ENCODE measurements at places on chromosomes 11 and 22.

DNA sequence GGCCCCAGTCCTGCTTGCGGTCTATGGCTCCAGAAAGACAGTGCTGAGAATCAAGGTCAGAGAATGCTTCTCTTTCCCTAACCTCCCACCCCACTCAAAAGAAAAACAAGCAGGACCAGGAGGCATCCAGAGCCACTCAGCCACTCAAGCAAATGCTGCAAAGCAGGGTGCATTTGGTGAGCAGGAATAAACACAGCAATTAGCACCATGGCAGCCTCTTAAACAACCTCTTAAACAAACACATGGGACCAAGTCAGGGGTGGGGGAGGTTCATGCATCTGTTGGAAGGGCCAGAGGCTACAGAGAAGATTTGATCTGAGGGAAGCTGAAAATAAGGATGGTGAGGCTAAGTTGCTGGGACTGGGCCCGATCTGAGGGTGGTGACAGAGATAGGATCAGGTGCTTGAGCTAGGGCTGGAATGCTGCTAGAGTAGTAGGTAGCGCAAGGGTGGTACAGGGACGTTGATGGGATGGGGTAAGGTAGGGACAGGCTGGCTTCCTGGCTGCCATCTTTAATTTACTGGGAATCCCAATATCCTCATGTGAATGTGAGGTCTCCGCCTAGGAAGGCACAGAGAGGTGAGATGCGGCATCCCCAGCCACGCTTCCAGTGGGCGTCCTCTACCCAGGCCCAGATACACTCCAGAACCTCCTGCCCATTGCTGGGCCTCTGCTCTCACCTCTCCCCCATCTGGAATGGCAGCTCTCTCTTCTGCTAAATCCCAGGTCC lies 26.6 kb upstream of the LMO1 start:
- DNase-seq, result no peak

DNA sequence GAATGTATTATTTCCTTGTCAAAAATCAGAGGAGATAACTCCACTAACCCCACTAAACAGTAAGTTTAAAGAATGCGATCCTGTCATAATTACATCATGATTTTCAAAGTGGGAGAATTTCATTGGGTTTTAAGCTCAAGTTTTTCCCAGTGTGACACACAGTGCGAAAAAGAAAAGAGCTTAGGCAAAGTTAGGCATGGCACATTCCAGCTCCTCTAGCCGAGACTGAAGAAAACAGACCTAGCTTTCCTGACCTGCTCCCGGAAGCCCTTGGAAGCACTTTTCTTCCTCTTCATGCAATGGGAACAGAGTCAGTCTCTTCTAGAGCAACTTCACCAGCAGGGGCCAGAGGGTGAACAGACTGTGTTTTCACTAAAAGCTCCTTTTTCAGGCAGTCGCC lies 76.6 kb upstream of the AKIP1 start:
- no peak for DNase-seq

- no peak for DNase-seq
Measured at GRCh38 chr11:34356130-34356529, 1.7 kb downstream of the ABTB2 start.

GRCh38 chr11:10646681-10647355 lies 46.7 kb downstream of the IRAG1 start:
- DNase-seq, result no peak

DNA sequence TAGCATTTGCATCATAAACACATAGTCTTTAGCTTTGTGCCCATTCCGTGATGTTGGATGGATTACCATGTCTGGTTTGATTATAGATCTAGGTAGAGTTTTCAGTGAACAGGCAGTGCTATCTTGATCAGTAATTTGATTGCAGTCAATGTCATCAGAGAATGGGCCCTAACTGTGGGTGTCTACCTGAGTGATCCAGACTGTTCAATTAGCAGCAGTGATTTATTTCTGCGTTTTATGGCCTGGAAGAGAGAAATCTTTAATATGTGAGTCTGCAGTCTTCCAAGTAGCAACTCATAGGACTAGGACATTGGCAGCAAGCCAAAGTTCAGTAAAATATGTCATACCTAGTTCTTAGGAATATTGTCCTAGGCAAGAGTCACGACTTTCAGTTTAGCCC lies 80.3 kb downstream of the CASP12 start:
- no peak for DNase-seq

DNA sequence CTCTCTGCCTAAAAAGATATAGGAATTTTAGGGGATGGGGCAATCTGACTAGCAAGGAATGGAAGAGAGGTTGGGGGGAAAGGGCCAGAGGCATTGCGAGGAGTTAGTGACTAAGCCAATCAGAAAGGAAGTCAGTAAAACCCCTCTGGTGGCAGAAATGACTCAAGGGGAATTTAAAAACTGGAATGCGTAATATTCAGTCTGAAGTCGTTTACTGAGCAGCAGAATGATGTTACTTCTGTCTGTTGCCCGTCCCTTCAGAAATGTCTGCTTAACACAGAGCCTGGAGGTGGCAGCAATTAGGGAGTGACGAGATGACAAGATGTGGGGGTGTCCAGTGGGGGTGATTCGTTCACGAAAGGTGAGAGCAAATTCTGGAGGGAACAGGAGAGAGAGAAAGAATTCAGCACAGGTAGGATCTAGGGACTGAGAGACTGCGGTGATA lies 107.7 kb upstream of the CLMP start:
- DNase-seq, result peak; percentile 76
